Cerebellum (tissue), 4 donors: ENCODE measurements at places on chromosomes 12 and 14.

GRCh38 chr12:107386569-107386968 lies 293.2 kb upstream of the CRY1 start:
- DNase-seq: no peak

DNA sequence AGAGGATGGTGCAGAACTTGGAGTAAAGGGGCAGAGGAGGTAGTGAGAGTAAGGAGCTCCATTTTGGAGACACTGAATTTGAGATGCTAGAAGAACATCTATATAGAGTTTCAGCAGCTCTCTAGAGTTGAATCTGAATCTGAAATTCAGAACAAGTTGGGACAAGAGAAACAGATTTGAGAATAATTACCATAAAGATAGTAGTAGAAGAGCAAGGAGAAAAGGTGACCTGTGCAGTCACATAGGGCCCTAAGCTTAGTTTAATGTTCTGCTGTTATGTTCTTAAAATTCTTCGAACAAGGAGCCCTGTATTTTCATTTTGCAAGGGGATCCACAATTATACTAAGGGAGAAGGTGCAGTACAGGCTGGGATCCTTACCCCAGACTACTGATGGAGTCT lies 7.4 kb downstream of the REM2 start:
- DNase-seq: no peak

GRCh38 chr12:109529691-109530640 lies 43.3 kb downstream of the MMAB start:
- DNase-seq: no peak

DNA sequence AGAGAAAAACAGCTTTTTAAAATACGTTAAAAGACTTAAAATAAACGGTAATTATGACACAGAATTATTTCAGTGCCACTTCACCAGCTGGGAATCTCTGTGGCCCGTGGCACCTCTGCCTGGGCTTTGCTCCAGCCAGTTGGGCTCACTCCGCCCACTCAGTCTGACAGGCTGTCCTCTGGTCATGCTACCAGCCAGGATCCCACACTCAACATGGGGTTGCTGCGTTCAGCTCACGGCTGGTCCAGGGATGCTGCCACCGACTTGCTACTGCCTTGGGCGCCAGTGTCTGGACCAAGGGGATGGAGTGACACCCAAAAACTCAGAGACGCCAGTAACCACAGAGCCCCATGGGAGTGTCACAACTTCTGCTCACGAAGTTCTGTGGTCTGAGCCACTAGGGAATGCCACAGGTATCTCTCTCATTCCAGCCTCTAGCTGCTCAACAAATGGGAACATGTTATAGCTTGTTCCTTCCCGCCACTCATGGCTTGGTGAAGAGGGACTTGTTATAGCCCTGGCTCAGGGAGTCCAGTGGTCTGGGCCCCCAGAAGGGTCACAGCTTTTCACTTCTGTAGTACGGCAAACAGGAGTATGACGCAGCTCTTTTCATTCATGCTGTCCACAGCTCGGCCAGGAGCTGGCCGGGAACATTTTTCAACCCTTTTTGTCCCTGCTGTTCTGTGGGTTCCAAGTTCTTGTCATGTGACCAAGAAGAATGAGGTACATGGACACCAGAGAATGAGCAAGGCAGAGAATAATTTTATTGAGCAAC lies 23.4 kb upstream of the ATXN7L3B start:
- no peak for DNase-seq

GRCh38 chr12:85423947-85424346 lies 143.9 kb downstream of the ALX1 start:
- no peak for DNase-seq

- DNase-seq: no peak
These were observed 19.8 kb upstream of the DHRS7 start for GRCh38 chr14:60184905-60185555.

DNA sequence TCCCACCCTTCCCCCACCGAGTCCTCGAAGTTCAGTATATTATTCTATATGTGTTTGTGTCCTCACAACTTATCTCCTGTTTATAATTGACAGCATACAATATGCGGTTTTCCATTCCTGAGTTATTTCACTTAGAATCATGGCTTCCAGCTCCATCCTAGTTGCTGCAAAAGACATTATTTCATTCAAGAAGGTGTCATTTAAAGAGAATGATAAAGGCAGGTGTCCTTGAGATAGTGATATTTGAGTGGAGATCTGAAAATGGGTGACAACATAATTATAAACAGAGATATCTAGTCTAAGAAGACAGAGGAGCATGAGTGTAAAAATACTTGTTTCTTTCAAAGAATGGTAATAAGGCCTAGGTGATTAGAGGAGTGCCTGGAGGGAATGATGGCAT lies 876.8 kb downstream of the SLC6A15 start:
- DNase-seq: no peak

DNA sequence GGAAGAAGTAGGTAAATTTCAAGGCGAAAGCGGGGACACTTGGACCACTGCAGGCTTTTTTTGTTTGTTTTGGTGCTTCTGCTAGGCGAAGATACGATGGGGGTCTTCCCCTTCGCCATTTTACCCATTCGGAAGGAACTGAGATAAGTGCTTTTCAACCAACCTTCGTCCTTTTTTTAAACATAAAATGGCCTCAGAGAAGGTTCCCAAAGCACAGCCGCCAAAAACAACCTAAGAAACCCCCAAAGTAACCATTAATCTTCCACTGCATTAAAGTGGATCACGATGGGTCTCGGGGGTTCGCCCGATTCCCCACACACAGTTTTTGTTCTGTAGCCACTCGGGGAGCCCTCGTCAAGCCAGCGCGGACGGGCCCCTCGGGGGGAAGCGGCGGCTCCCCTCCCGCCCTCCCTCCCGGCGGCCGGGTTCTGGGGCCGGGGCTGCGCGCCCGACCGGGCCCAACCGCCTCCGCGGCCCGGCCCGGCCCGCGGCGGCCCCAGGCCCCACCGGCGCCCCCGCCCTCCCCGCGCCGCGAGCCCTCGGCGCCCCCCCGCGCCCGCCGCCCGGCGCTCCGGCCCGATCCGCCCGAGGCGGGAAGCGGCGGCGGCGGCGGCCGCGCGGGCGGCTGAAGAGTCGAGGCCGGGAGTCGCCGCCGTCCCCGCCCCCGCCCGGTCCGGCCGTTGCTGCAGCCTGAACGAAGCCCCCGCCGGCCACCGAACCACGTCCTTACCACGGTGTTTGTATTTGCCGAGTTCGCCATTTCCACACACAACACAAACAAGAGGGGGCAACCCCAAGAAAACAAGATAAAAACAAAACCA lies 790 bp downstream of the GTF2A1 start:
- peak; percentile 55 for DNase-seq

- DNase-seq: no peak
These were observed 60.7 kb upstream of the TBX3 start for GRCh38 chr12:114744691-114745090.
